T-helper 17 cell (primary cell): ENCODE measurements at places on chromosomes 4 and X.

DNA sequence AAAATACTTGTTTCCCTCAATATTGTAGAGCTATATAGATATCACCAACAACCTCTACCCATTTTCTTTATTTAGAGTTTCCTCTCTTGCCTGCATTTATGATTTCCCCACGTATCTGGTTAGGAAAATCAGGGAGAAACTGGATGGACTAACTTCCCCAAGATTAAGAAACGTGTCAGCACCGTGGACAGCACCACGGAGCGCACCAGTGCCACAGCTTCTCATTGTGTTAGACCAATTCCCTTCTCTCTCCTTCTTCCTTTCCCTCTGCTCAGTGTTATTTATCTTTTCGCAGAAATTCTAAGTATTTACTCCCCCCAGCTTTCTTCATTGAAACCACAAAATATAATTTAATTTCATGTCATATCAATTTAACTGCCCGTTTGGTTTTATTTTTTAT, 568.6 kb upstream of the BOD1L1 start:
- no peak overlapping the region for H3K4me3 ChIP-seq
- H3K27me3 ChIP-seq: no peaks in the 10 kb centered on the region
- no peaks in the 10 kb centered on the region for H3K36me3 ChIP-seq
- DNase-seq: no peak

DNA sequence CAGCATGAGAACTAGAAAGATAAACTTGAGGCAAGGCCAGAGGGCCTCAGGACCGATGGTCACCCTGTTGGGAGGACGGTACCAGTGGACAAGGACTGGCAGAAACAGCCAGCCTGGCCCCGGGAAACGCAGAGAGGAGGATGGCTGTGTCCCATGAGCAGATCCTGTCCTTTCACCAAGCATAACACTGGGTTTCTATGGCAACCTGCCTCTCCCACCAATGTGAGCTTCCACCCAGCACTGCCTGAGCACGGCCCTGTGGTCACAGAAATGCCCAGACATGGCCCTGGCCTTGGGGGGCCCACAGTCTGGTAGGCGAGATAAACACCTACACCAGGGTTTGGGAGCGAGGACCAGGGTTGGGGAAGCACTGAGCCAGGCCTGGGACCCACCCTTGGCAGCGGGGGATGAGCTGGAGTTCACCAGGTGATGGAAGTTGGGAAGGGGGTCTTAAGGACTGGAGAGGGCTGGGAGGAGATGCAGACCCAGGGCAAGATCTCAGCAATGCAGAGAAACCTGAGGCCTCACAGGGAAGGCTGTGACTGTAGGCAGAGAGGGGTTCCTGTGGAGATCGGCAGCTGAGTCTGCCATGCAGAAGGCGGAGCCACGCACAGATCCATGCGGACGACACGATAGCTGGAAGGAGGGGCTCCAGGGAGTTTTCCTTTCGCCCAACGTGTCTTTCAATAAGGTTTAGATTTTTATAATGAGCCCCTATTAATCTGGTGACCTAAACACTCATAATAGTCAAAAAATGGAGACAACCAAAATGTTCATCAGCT, 32.7 kb upstream of the CRMP1 start:
- no peak overlapping the region for H3K27ac ChIP-seq
- no peak overlapping the region for H3K4me3 ChIP-seq
- no peak for DNase-seq
- H3K4me1 ChIP-seq: no peaks in the 10 kb centered on the region
- peaks cover 2% of the 10 kb centered on the region for H3K36me3 ChIP-seq

- no peaks in the 10 kb centered on the region for H3K36me3 ChIP-seq
- H3K27me3 ChIP-seq: peaks cover 27% of the 10 kb centered on the region
- H3K4me1 ChIP-seq: peaks cover 8% of the 10 kb centered on the region
- no peak for DNase-seq
- H3K4me3 ChIP-seq: no peak overlapping the region
These were observed 75.6 kb upstream of the MSX1 start for GRCh38 chr4:4783847-4784246.

- DNase-seq: no peak
- H3K27ac ChIP-seq: no peak overlapping the region
- no peak overlapping the region for H3K4me3 ChIP-seq
- H3K27me3 ChIP-seq: peaks cover 20% of the 10 kb centered on the region
These were observed 46.4 kb upstream of the GPM6B start for GRCh38 chrX:13863324-13863723.

- H3K27me3 ChIP-seq: no peaks in the 10 kb centered on the region
- H3K36me3 ChIP-seq: peaks cover 2% of the 10 kb centered on the region
- peak overlapping the region; percentile 99 for H3K4me3 ChIP-seq
- H3K4me1 ChIP-seq: peaks cover 12% of the 10 kb centered on the region
- DNase-seq: no peak
- H3K27ac ChIP-seq: peak overlapping the region; percentile 96
These were observed 958 bp downstream of the CUL4B start for GRCh38 chrX:120559804-120560203.

GRCh38 chrX:54695231-54695630, 102.8 kb downstream of the ITIH6 start:
- no peaks in the 10 kb centered on the region for H3K36me3 ChIP-seq
- H3K27me3 ChIP-seq: no peaks in the 10 kb centered on the region
- no peak overlapping the region for H3K4me3 ChIP-seq
